ENCODE measurements at places on chromosomes 3 and 15.

DNA sequence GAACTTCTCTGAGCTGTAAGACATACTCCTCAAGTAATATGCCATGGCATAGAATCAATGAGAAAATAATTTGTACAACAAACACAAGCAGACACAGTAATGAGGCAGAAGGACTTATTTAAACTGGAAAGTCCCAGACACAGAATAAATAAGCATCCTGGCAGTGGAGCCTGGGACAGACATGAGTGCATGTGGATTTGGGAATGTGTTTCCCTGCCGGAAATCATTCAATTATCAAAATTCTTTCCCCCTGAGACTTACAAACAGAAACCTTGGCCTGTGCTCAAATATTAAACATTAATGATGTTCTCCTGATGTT, 520.1 kb downstream of the ROBO1 start:
- no peak for DNase-seq

DNA sequence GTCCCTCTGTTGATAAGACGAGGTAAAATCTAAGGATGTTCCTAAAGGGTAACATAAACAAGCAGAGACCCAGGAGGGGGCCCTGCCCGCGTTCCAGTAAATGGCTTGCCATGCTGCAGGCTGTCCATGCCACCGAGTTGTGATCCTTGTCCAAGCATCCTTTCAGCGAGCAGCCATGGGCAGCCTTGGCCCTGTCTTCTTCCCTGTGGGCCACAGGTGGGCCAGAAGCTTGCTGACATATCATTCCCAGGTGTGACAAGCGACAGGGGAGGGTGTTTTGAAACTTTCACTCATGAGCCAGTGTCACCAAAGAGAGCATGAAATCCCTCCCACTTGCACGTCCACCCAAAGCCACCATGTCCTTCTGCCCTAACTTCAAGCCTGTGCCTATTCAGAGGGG, 53.7 kb downstream of the PCSK6 start:
- DNase-seq, result no peak

- no peak for DNase-seq
These were observed 134.3 kb upstream of the ABHD17C start for GRCh38 chr15:80560601-80561400.

GRCh38 chr15:79178594-79178993, 88.0 kb upstream of the RASGRF1 start:
- DNase-seq, result no peak

DNA sequence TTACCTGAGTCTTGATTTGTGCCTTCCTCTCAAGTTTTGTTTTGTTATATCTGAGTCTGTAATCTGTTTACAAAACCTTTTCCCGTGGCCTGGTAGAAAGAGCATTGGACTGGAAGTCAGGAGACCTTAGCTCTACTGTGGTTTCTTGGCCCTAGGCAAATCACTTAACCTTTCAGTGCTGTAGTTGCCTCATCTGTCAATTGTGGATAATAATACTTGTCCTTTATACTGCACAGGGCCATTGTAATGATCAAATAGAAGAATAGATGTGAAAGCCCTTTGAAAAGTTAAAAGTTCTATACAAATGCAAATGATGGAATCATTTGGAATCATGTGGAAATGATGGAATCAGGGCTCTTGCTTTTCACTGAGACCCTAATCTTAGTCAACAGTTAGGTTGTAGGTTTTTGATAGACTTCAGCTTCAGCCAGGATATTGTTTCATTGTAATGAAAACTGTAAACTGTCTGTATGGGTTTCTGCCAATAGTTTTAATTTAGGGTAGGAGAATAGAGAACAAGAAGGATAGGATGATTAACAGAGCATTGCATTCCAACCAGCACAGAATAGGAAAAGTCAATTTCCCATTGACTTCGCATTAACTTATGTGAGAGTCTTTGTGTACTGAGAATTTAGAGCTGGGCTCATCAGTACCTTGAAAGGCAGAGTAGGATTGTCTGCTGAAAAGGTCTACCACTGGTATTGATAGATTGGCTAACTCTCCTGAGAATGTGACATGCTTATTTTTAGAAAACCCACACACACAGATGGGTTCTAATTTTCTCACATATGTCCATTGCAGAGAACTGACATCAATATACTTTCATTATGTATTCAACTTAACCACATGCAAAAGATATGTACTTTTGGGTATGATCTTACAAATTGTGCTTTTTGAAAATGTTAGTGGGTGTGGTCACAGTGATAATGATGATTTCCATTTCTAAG, 21.8 kb downstream of the MAP2K5 start:
- DNase-seq, result no peak

GRCh38 chr3:17055374-17056276, 170.9 kb downstream of the PLCL2 start:
- DNase-seq, result no peak

Data from suppressor macrophage (primary cell).